ENCODE measurements at places on chromosomes 5 and 9. TPM values are rescaled to one million over a fixed set of nuclear protein-coding genes. Genes with fewer than 3 reads are reported as not detected.

- no peak for DNase-seq
Observed at GRCh38 chr9:82254646-82255367, 266.2 kb downstream of the SPATA31D1 start.

DNA sequence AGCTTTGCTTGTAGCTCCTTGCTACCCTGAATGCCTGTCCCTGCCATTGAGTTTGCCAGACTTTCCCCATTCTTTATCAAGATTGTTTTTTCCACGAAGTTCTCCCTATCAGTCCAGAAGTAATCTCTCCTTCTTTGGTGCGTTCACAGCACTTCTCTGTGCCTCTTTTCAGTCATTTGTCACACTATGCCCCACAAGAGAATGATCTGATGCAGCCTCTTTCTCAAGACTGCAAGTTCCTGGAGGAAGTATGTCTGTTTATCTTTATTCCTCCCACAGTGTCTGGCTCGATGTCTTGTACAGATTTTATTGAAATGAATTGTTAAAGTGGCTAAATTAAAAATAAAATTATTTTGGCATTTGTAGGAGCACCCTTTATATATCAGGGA, 99.3 kb downstream of the CCDC192 start:
- DNase-seq = no peak

- no peak for DNase-seq
Observed at GRCh38 chr9:130745829-130746228, 52.2 kb downstream of the EXOSC2 start.

- no peak for DNase-seq
Observed at GRCh38 chr9:20379804-20380225, 242.5 kb downstream of the MLLT3 start.

DNA sequence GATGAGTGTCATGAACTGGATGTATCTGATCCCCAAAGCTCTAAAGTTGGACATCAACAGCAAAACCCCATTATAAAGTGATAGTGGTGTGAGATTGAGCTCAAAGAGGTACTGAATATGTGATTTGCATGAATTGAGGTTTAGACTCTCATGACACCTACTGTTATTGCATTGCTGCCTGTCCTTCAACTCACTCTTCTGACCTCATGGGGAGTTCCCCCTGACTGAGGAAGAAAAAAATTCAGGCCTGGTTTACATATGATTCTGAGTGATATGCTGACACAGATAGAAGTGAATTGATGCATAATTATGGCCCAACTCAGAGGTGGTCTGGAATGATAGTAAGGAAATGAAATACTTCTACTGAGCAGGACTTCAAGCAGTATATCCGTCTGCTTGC, 76.2 kb upstream of the CHD1 start:
- DNase-seq = no peak

DNA sequence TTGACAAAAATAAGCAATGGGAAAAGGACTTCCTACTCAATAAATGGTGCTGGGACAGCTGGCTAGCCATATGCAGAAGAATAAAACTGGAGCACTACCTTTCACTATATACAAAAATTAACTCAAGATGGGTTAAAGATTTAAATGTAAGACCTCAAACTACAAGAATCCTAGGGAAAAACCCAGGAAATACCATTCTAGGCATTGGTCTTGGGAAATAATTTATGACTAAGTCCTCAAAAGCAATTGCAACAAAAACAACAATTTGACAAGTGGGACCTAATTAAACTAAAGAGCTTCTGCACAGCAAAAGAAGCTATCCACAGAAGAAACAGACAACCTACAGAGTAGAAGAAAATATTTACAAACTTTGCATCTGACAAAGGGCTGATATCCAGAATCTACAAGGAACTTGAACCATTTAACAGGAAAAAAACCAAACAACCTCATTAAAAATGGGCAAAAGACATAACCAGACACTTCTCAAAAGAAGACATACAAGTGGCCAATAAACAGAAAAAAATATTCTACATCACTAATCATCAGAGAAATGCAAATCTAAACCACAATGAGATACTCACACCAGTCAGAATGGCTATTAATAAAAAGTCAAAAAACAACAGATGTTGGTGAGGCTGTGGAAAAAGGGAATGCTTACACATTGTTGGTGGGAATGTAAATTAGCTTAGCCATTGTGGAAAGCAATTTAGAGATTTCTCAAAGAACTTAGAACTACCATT, 75.2 kb upstream of the CPEB4 start:
- DNase-seq = no peak

DNA sequence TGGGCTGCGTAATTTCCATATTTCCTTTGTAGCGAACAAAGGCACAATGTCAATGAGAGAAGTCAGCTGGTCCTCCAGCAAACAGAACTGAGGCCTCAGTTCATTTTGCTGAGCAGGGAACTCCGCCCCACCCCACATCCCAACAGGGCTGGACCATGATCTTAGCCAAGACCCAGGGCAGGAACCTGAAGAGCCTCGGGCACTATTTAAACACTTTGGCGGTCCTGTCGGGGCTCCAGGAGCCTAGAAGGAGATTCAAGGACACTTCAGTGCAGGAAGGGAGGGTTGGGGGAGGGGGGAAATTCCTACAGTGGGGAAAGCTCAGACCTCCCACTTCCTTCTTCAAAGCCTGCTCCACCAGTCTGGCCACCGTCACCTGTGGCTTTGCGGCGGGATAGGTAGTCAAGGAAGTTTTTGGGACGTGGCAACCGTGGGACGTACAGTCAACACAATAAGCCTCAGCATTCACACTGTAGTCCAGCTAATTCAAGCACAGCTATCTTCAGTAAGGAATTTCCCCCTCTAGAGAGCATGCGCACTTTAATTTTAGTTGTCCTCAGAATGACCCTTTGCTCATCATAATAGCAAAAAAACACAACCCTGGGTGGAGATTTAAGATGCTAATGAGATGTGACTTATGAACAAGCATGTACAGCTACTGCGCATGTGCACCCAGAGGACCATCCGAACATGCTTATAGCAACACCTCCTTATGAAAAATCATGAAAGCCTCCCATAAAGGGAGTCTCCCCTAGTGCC, 30.9 kb downstream of the S1PR3 start:
- peak; percentile 14 for DNase-seq

DNA sequence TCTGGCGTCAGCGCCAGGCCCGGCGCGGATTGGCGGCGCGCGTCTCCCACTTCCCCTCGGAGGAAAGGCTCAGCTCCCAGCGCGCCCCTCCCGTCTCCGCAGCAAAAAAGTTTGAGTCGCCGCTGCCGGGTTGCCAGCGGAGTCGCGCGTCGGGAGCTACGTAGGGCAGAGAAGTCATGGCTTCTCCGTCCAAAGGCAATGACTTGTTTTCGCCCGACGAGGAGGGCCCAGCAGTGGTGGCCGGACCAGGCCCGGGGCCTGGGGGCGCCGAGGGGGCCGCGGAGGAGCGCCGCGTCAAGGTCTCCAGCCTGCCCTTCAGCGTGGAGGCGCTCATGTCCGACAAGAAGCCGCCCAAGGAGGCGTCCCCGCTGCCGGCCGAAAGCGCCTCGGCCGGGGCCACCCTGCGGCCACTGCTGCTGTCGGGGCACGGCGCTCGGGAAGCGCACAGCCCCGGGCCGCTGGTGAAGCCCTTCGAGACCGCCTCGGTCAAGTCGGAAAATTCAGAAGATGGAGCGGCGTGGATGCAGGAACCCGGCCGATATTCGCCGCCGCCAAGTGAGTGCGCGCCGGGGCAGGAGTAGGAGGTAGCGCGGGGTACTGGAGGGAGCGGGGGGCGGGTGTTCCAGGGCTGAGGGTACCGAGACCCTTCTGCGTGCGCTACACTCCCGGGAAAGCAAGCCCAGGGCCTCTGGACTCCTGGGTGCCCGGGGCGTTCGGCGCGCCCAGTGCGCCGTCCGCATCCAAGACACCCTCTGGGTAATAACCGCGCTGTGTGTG, at the start of gene MSX2:
Gene MSX2 (plus strand): TSS at position 99 of the 777 bp plus-strand sequence. CDS start 78 bp downstream, at position 177.
- DNase-seq = peak; percentile 21

GRCh38 chr9:2159521-2160454, 144.6 kb downstream of the SMARCA2 start:
- DNase-seq = no peak

SNCAIP gene
- total RNA-seq = 3.0 TPM

JAKMIP2 gene
- total RNA-seq = 0.42 TPM

LMAN2 gene
- total RNA-seq = 308 TPM

Measured in kidney epithelial cell (primary cell).